ENCODE measurements at places on chromosomes 13 and 19. TPM values are rescaled to one million over a fixed set of nuclear protein-coding genes. Genes with fewer than 3 reads are reported as not detected.

GRCh38 chr19:41376241-41376997 is at the start of gene TMEM91:
Gene TMEM91, plus strand, starts transcription at chr19:41376533. Its CDS starts 1,777 bp downstream, at chr19:41378310.
- DNase-seq: no peak
- H3K4me3 ChIP-seq: peak within 1 kb of the TSS; percentile 35
- H3K36me3 ChIP-seq: peaks cover 8% of the 10 kb centered on the region
- H3K27me3 ChIP-seq: no peaks in the 10 kb centered on the region
- peaks cover 41% of the 10 kb centered on the region for H3K4me1 ChIP-seq

DNA sequence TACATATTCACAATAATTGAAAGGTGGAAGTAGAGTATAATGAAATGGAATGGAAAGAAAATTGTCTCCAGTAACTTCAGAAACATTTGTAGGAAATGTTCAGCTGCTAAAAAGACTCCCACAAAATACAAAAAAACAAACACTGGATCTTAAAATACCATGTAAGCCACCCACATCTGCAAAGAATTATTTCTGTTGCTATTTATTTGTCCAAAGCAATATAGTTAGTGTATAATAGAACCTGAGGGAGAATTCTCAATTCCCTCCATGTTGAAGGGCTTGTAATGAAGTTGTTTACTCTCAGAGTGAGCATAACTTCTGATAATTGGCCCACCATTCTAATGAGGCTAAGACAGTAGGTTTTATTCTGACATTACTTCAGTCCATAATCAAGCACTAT is 37.4 kb upstream of the KLF12 start:
- H3K27ac ChIP-seq: no peak overlapping the region
- no peak overlapping the region for H3K4me3 ChIP-seq
- no peak for DNase-seq
- H3K36me3 ChIP-seq: no peaks in the 10 kb centered on the region

DNA sequence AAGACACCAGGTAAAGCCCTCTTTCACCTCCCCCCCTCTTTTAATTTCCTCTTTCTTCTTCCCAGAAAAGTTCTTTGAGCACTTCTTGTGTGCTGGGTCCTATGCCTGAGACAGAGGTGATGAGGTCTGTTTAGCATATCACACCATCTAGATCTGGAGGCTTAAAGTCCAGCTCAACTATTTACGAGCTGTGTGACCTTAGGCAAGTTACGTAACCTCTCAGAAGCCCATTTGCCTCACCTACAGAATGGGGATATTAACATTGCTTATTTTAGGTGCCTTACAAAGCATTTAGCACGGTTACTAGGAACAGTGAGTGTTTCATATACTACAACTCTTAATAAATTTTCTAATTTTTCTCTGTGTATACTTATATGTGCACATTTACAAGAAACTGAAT is 47.7 kb downstream of the ADGRE1 start:
- no peaks in the 10 kb centered on the region for H3K36me3 ChIP-seq
- DNase-seq: no peak
- no peaks in the 10 kb centered on the region for H3K27me3 ChIP-seq
- no peaks in the 10 kb centered on the region for H3K4me1 ChIP-seq
- no peak overlapping the region for H3K27ac ChIP-seq
- no peak overlapping the region for H3K4me3 ChIP-seq

DNA sequence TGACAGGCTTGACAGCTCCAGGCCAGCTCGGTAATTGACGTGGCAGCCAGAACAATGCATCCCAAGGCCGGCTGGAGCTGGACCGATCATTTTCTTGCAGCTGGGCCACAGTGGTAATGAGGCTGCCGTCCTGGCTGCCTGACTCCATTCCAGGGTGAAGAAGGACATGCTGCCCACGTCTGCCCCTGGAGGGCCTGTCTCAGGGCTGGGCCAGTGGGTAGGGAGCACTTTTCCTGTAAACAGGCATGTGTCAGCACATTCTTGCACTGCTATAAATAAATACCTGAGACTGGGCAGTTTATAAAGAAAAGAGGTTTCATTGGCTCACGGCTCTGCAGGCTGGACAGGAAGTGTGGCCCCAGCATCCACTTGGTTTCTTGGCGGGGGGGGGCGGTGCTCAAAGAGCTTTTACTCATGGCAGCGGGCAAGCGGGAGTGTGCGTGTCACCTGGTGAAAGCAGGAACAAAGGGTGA is 38.1 kb upstream of the KCTD15 start:
- H3K4me1 ChIP-seq: peaks cover 15% of the 10 kb centered on the region
- no peaks in the 10 kb centered on the region for H3K27me3 ChIP-seq
- DNase-seq: no peak
- no peak overlapping the region for H3K4me3 ChIP-seq
- H3K36me3 ChIP-seq: no peaks in the 10 kb centered on the region

DNA sequence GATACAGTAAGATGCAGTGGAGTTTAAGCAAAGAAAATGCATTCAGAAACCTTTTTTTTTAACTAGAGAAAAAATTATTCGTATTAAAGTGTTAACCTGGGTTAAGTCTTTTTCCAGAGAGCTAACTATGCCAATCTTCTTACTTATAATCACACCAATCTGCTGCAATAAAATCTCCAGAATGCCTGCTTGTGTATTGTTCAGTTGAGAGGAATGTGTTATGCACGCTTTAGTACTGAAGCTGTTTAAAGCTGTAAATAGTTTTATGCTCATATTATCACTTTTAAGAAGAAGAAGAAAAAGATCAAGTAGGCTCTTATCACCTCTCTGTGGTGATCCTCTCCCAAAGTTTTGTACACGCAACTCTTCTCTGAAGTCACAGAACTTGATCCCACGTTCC is 528.7 kb downstream of the RFC3 start:
- DNase-seq: no peak
- H3K27ac ChIP-seq: no peak overlapping the region
- no peak overlapping the region for H3K4me3 ChIP-seq
- no peaks in the 10 kb centered on the region for H3K27me3 ChIP-seq
- H3K36me3 ChIP-seq: no peaks in the 10 kb centered on the region

- H3K36me3 ChIP-seq: peaks cover 7% of the 10 kb centered on the region
- peaks cover 17% of the 10 kb centered on the region for H3K4me1 ChIP-seq
- no peak overlapping the region for H3K27ac ChIP-seq
- H3K27me3 ChIP-seq: no peaks in the 10 kb centered on the region
- H3K4me3 ChIP-seq: no peak overlapping the region
These were observed 27.3 kb downstream of the ZNF473 start for GRCh38 chr19:50053119-50053518.

DNA sequence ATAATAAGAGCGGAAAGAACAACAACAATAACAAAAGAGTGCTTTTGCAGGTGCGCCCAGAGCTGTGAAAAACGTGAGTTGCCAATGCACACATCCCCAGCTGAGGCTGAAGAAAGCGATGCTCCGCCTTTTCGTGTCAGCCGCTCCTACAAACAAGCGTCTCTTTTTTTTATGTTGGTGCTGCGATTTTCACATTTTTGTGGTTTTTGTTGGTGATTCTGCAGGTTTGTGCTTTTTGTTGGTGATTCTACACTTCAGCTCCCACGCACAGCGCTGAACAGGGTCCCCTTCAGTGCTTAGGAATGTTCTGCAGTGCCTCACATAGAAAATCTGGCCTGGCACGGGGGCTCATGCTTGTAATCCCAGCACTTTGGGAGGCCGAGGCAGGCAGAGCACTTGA is 7.3 kb upstream of the SBK3 start:
- H3K27me3 ChIP-seq: peaks cover 8% of the 10 kb centered on the region
- no peak for DNase-seq
- no peaks in the 10 kb centered on the region for H3K36me3 ChIP-seq
- peaks cover 8% of the 10 kb centered on the region for H3K4me1 ChIP-seq
- H3K4me3 ChIP-seq: no peak overlapping the region

DNA sequence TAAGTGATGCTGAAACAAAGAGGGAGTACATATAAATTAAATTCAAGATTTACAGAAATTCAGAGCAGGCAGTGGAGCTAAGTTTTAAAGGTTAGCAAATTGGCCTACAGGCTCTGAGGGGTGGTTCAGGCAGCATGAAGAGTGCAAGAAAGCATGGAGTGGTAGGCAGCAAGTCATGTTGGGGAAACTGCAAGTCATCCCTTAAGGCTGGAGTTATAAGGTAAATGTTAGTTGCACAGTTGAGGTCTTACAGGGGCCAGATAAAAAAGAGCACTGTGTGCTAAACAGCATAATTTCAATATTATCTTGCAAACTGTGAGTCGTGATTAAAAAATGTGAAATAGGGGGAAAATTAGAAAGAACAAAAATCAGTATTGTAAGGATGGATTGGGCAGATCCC is 106.2 kb downstream of the VWA8 start:
- no peak overlapping the region for H3K4me3 ChIP-seq
- H3K4me1 ChIP-seq: no peaks in the 10 kb centered on the region
- H3K36me3 ChIP-seq: no peaks in the 10 kb centered on the region
- H3K27ac ChIP-seq: no peak overlapping the region
- H3K27me3 ChIP-seq: no peaks in the 10 kb centered on the region

GRCh38 chr13:23007426-23007825 is 173.4 kb upstream of the SGCG start:
- H3K27me3 ChIP-seq: no peaks in the 10 kb centered on the region
- peaks cover 3% of the 10 kb centered on the region for H3K4me1 ChIP-seq
- DNase-seq: no peak
- H3K27ac ChIP-seq: no peak overlapping the region

- no peak overlapping the region for H3K4me3 ChIP-seq
- no peaks in the 10 kb centered on the region for H3K36me3 ChIP-seq
- peaks cover 11% of the 10 kb centered on the region for H3K4me1 ChIP-seq
- peak overlapping the region; percentile 48 for H3K27ac ChIP-seq
- no peaks in the 10 kb centered on the region for H3K27me3 ChIP-seq
These were observed 264.0 kb downstream of the TBC1D4 start for GRCh38 chr13:75217949-75218348.

- H3K27ac ChIP-seq: no peak overlapping the region
- peaks cover 11% of the 10 kb centered on the region for H3K4me1 ChIP-seq
- H3K4me3 ChIP-seq: no peak overlapping the region
- DNase-seq: no peak
These were observed 75.5 kb upstream of the VSTM2B start for GRCh38 chr19:29450306-29450705.

GRCh38 chr19:48490981-48491792 is 20.4 kb downstream of the LMTK3 start:
- H3K27me3 ChIP-seq: peaks cover 7% of the 10 kb centered on the region
- H3K4me1 ChIP-seq: peaks cover 43% of the 10 kb centered on the region
- no peak for DNase-seq
- H3K4me3 ChIP-seq: no peak overlapping the region
- no peak overlapping the region for H3K27ac ChIP-seq
- peaks cover 34% of the 10 kb centered on the region for H3K36me3 ChIP-seq

- H3K27me3 ChIP-seq: peaks cover 2% of the 10 kb centered on the region
- no peak overlapping the region for H3K27ac ChIP-seq
- peaks cover 27% of the 10 kb centered on the region for H3K36me3 ChIP-seq
- no peak for DNase-seq
- H3K4me3 ChIP-seq: peak overlapping the region; percentile 64
These were observed 515 bp upstream of the ZNF324B start for GRCh38 chr19:58450856-58451357.

DNA sequence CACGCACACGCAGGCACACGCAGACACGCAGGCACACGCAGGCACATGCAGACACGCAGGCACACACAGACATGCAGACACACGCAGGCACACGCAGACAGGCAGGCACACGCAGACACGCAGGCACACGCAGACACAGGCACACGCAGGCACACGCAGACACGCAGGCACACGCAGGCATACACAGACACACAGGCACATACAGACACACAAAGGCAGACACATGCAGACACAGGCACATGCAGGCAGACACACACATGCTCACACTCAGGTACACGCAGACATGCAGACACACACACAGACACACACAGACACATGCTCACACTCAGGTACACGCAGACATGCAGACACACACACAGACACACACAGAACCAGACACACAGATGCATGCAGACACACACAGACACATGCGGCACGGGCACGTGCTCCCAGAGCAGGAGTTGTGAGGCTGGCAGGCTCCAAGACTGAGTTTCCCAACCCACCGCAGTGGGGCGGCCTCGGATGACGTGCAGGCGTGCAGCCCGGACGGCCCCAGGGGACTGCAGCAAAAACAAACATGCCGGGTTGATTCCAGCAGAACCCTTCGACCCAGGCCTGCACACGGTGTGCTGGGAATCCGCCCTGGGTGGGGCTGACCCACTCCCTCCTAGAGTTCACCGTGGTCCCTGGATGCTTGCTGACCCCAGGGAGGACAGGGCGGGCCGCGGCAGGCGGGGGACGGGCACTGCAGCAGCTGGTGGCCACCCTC is 100.0 kb downstream of the GADD45B start:
- H3K27ac ChIP-seq: no peak overlapping the region
- H3K27me3 ChIP-seq: peaks cover 2% of the 10 kb centered on the region
- no peaks in the 10 kb centered on the region for H3K36me3 ChIP-seq
- H3K4me1 ChIP-seq: peaks cover 24% of the 10 kb centered on the region
- no peak overlapping the region for H3K4me3 ChIP-seq

GRCh38 chr19:801861-802497 is 4.7 kb downstream of the PTBP1 start:
- DNase-seq: peak; percentile 53
- no peak overlapping the region for H3K4me3 ChIP-seq
- H3K4me1 ChIP-seq: peaks cover 58% of the 10 kb centered on the region
- peak overlapping the region; percentile 40 for H3K27ac ChIP-seq

DNA sequence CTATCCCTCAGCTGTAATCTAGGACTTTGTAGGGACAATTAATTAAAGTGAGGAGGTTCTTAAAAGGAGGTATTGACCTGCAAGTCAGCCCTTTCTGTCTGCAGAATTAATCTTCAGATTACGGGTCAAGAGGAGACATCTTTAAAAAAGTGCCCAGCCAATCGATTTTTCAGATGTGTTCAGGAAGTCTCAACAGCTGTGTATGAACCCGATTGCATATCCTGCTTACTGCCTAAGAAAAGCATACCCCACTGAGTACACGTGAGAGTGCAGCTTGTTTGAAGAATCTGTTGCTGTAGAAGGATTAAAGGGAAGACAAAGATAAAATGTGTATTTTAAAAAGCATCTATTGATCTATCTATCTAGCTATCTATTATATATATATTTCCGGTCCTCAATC is 1194.5 kb downstream of the UQCRFS1 start:
- H3K4me1 ChIP-seq: no peaks in the 10 kb centered on the region
- H3K36me3 ChIP-seq: no peaks in the 10 kb centered on the region
- no peaks in the 10 kb centered on the region for H3K27me3 ChIP-seq
- no peak overlapping the region for H3K4me3 ChIP-seq
- DNase-seq: no peak

DNA sequence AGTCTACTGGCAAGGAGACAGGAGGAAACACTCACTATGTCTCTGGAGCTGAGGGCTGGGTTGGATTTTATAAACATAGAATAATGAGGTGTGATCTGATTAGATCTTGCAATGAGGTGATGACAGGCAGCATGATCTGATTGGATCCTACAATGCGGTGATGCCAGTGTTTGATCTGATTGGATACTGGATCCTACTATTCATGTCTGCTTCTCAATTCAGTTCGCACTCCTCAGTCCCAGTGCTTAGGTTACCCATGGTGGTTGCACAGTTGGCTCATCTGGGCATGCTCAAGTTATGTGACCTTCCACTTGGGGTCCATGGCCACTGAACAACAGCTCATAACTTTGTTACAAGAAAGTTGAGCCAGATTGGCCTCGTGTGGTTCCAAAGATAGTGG is 469.5 kb downstream of the TSHZ3 start:
- H3K4me1 ChIP-seq: peaks cover 15% of the 10 kb centered on the region
- H3K27ac ChIP-seq: no peak overlapping the region
- DNase-seq: no peak
- H3K36me3 ChIP-seq: no peaks in the 10 kb centered on the region

Gene CEACAM4
- total RNA-seq: 0.17 TPM

Gene PABPC3
- total RNA-seq: 0.28 TPM

Gene LGALS7
- 0.72 TPM for total RNA-seq

Gene SLC7A10
- 3.8 TPM for total RNA-seq

Gene ZNF544
- total RNA-seq: 46.3 TPM

Gene ZNF730
- total RNA-seq: 7.9 TPM

Gene ZNF793
- 17.8 TPM for total RNA-seq

Gene PLK5
- total RNA-seq: 0.59 TPM
